ENCODE measurements at places on chromosomes 12 and 14.
A peak's percentile ranks its signal among the peaks of the same experiment; 100 is the strongest.

GRCh38 chr12:113819495-113819894, 146.6 kb downstream of the RBM19 start:
- H3K4me3 ChIP-seq, result no peak overlapping the region
- no peaks in the 10 kb centered on the region for H3K27me3 ChIP-seq
- no peak for DNase-seq
- H3K27ac ChIP-seq, result no peak overlapping the region

GRCh38 chr12:125971981-125972380, 906.7 kb downstream of the AACS start:
- no peaks in the 10 kb centered on the region for H3K27me3 ChIP-seq
- H3K27ac ChIP-seq, result no peak overlapping the region
- no peaks in the 10 kb centered on the region for H3K36me3 ChIP-seq
- H3K4me3 ChIP-seq, result no peak overlapping the region

- DNase-seq, result no peak
- no peak overlapping the region for H3K4me3 ChIP-seq
- H3K36me3 ChIP-seq, result no peaks in the 10 kb centered on the region
- no peaks in the 10 kb centered on the region for H3K27me3 ChIP-seq
- H3K4me1 ChIP-seq, result no peaks in the 10 kb centered on the region
- no peak overlapping the region for H3K27ac ChIP-seq
Observed at GRCh38 chr12:32821710-32822109, 66.0 kb upstream of the YARS2 start.

DNA sequence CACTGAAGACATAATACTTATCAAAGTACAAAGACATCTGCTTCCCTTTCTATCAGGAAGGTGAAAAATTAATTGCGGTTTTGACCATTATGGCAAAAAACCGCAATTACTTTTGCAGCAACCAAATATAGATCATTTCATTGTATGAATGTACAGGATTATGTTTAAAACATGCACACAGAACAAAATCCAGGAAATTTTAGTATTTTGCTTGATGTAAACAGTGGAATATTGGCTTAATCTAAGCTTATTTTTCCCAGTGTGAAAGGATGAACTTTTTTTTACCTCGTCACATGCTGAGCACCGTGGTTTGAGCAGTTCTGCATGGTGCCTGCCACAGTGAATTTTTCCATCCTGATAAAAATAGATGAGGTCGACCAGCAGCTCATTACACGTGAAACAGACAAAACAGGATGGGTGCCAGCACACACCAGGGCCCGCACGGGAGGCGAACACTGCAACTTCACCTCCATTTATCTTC, 121.2 kb downstream of the PRICKLE1 start:
- H3K27me3 ChIP-seq, result peaks cover 5% of the 10 kb centered on the region
- no peak overlapping the region for H3K27ac ChIP-seq
- H3K36me3 ChIP-seq, result no peaks in the 10 kb centered on the region
- H3K4me1 ChIP-seq, result peaks cover 17% of the 10 kb centered on the region
- no peak for DNase-seq

GRCh38 chr12:15684896-15685658, 104.1 kb downstream of the EPS8 start:
- H3K27me3 ChIP-seq, result peaks cover 35% of the 10 kb centered on the region
- DNase-seq, result no peak
- H3K36me3 ChIP-seq, result no peaks in the 10 kb centered on the region
- no peaks in the 10 kb centered on the region for H3K4me1 ChIP-seq
- H3K27ac ChIP-seq, result no peak overlapping the region

GRCh38 chr14:65790172-65790815, 377.8 kb downstream of the FUT8 start:
- no peak overlapping the region for H3K27ac ChIP-seq
- no peak overlapping the region for H3K4me3 ChIP-seq
- no peaks in the 10 kb centered on the region for H3K4me1 ChIP-seq
- H3K36me3 ChIP-seq, result no peaks in the 10 kb centered on the region
- peaks cover 7% of the 10 kb centered on the region for H3K27me3 ChIP-seq

DNA sequence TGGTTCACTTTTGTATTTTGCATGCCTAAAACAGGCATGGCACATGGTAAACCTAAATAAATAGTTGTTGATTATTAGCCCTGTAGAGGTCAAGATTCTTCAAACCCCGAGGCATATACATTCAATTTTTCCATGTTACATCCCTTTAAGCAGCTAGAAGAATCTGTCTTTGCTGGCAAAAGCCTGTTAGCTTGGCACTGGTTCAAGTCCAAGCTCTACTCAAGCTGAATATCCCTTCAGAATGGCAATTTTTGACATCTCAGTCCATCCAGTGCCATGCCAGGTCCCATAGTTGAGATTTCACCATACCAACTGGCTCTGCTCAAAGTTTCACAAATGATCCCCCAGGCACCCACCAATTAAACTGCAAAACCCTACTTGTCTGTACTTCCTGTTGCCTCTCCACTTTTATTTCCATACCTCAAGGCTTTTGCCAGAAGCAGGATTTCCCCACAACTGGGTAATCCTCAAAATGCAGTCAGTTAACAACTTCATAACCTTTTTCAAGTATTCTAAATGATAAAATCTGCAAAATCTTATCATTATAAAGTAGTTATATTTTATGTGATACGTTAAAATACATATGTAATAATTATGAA, 9.0 kb upstream of the DCN start:
- no peak overlapping the region for H3K27ac ChIP-seq
- H3K27me3 ChIP-seq, result no peaks in the 10 kb centered on the region
- no peak for DNase-seq
- no peaks in the 10 kb centered on the region for H3K36me3 ChIP-seq
- H3K4me1 ChIP-seq, result no peaks in the 10 kb centered on the region

- no peak overlapping the region for H3K27ac ChIP-seq
- no peak overlapping the region for H3K4me3 ChIP-seq
- H3K27me3 ChIP-seq, result no peaks in the 10 kb centered on the region
- H3K4me1 ChIP-seq, result no peaks in the 10 kb centered on the region
- peaks cover 20% of the 10 kb centered on the region for H3K36me3 ChIP-seq
Observed at GRCh38 chr12:112198120-112198733, 72.9 kb downstream of the TRAFD1 start.

DNA sequence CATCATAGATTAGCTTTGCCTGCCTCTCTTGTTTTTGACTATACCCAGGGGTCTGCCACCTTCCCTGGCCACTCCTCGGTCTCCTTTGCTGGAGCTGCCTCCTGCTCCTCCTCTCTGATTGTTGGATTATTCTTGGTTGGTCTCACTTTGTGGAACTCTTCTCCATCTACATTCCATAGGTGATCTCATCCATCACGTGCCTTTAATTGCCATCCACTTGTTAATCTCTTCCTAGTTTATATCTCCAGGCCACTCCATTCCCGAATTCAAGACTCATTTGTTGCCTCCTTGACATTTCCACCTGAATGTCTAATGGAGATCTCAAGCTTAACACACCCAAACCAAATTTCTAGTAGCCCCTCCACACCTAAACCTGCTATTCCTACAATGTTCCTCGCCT, 5.4 kb downstream of the POLR3B start:
- no peak overlapping the region for H3K27ac ChIP-seq
- peaks cover 9% of the 10 kb centered on the region for H3K4me1 ChIP-seq
- peaks cover 11% of the 10 kb centered on the region for H3K36me3 ChIP-seq
- no peak overlapping the region for H3K4me3 ChIP-seq
- DNase-seq, result no peak

GRCh38 chr14:22070119-22070982, 396.7 kb upstream of the OR4E1 start:
- H3K36me3 ChIP-seq, result no peaks in the 10 kb centered on the region
- DNase-seq, result peak; percentile 41

DNA sequence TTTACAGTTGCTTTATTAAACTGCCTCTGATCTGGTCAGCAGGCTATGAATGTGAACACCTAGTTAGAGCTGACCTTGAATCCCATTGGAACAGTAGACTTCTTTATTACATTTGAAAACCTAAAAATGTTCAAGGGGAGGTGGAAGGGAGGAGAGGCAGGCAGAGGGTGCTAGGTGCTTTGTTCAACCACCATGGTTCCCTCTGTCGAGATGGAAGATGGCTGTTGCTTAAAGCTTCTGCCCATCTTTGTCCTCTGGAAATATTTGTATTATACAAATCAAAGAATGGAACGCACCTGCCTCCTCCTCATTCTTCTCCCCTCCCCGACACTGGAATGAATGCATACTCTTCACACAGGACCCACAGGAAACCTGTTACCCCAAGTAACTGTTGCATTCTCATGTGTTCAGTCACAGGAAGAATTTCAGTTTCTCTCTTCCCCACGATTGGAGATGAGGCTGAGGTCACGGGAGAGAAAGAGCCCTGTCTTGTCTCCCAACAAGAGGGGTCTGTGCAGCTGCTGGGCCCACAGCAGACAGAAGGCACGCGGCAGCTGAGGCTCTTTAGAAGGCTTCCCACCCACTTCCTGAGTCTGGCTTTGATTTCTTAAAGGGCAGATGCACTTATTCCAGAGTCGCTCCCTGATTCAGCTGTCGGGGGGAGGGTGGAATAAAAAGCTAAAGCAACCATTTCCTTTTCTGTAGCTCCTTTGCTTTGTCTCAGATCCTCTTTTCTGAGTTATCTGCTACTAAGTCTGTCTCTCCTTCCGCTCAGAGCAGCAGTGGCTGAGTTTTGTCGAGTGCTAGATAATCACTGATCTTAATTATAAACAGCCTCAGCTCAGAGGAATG, 217.9 kb upstream of the BTG1 start:
- H3K27ac ChIP-seq, result peak overlapping the region; percentile 77
- no peaks in the 10 kb centered on the region for H3K27me3 ChIP-seq
- peaks cover 59% of the 10 kb centered on the region for H3K4me1 ChIP-seq
- peak overlapping the region; percentile 64 for H3K4me3 ChIP-seq
- peaks cover 23% of the 10 kb centered on the region for H3K36me3 ChIP-seq

DNA sequence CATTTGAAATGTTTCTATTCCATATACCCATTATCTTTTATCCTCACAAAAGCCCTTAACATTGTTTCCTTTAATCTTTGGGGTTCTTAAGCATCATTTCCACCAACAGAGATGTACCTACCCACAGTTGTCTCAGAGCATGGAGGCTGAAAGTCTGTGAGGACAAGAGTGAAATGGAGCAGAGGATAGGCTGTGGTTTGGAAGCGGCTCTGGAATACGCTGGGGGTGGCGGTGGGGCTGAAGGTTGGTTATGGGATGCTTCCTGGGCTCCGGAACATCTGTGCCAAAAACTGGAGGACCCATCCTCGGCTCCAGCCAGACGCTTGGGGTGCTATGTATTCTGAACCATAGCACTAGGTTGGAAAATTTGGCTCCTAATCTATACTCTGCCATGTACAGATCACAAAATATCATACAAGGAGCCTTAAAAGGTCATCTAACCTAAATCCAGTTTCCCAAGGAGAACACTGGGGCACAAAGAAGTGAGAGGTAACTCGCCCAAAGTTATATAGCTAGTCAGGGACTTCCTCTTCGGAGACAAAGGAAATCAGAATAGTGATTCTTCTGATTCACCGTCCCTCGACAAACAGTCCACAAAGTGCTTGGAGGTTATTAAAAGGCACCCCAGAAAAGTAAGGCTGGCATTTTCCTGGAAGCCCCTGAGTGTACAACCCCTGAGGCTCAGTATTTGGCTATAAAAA, 2.5 kb downstream of the PPP1R3E start:
- H3K27ac ChIP-seq, result peak overlapping the region; percentile 95
- H3K4me3 ChIP-seq, result peak overlapping the region; percentile 91
- peaks cover 34% of the 10 kb centered on the region for H3K4me1 ChIP-seq
- no peak for DNase-seq
- H3K36me3 ChIP-seq, result peaks cover 14% of the 10 kb centered on the region

DNA sequence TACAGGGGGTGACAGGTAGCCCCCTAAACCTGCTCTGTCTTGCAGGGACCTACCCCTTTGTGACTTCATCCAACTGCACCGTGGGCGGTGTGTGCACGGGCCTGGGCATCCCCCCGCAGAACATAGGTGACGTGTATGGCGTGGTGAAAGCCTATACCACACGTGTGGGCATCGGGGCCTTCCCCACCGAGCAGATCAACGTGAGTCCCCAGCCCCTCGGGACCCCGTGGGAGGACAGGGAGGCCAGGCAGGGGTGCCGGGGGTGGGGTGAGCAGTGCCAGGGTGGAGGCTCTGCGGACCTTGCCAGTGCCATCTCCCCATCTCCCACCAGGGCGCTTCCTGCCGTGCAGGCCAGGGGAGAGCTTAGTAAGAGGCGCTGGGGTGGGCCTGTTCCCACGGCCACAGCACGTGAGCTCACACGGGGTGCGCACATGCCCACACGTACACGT, 11.1 kb upstream of the SIVA1 start:
- no peak overlapping the region for H3K27ac ChIP-seq
- H3K27me3 ChIP-seq, result no peaks in the 10 kb centered on the region
- no peaks in the 10 kb centered on the region for H3K36me3 ChIP-seq
- no peaks in the 10 kb centered on the region for H3K4me1 ChIP-seq
- H3K4me3 ChIP-seq, result no peak overlapping the region
- no peak for DNase-seq

GRCh38 chr12:104216521-104216924, 944 bp downstream of the TXNRD1 start:
- peak overlapping the region; percentile 82 for H3K4me3 ChIP-seq
- peaks cover 48% of the 10 kb centered on the region for H3K4me1 ChIP-seq
- peaks cover 3% of the 10 kb centered on the region for H3K36me3 ChIP-seq
- peaks cover 2% of the 10 kb centered on the region for H3K27me3 ChIP-seq

GRCh38 chr12:110543252-110543959, 39.7 kb downstream of the PPTC7 start:
- H3K4me1 ChIP-seq, result peaks cover 44% of the 10 kb centered on the region
- no peaks in the 10 kb centered on the region for H3K27me3 ChIP-seq
- H3K4me3 ChIP-seq, result no peak overlapping the region
- DNase-seq, result no peak
- H3K27ac ChIP-seq, result peak overlapping the region; percentile 72
- peaks cover 49% of the 10 kb centered on the region for H3K36me3 ChIP-seq

DNA sequence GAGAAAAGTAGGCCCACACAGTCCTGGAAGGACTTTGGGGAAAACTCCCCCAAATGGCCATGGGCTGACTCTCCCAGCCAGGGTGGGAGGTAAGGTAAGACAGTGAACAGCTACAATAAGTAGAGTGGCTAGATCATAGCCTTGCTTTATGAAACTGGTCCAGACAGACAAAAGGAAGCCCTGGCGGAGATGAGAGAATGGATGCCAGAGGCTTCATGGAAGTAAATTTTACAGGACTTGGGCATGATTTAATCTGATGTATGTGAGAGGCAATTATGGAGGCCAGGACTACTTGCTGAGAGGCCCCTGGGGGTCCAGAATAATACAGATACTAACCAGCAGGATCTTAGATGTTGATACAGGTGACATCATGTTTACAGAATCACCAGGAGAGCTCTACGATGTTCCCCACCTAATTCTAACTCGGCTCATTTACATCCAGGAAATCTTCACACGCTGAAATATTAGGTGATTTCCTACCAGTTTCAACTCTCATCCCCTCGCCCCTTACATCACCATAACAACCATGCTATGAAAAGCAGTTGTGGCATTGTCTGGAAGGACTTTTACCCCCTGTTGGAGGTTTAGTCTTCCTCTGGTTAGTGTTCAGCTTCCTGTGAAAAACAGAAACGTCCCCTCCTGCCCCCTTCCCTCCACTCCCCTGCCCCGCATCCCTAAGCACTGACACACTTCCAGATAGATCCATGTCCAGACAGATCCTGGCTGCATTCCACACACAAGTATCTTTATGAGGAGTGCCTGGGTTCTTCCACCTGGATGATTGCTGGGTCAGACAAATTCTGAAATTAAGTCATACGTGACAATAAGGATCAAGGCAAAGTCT, 39.5 kb upstream of the NT5DC3 start:
- DNase-seq, result no peak
- H3K27me3 ChIP-seq, result peaks cover 7% of the 10 kb centered on the region
- H3K4me3 ChIP-seq, result no peak overlapping the region
- H3K36me3 ChIP-seq, result no peaks in the 10 kb centered on the region

Measured in activated T-helper 1 cell treated with anti-CD3 and anti-CD28 coated beads, Interleukin-12 subunit alpha, Interleukin-12 subunit beta, Interleukin-2, Interleukin-4 antibody, amounts not matched to agents 30 ng/mL and 10 ng/mL and 1 ng/mL, durations not matched to agents 14 hours and 24 hours and 36 hours (primary cell).